ENCODE measurements at places on chromosomes 2 and 18. TPM values are rescaled to one million over a fixed set of nuclear protein-coding genes. Genes with fewer than 3 reads are reported as not detected.

STK36 gene
- total RNA-seq: 11.3 TPM

LINC00305 gene
- total RNA-seq: not detected

ACVR1C gene
- total RNA-seq: 0.93 TPM

LRRTM4 gene
- not detected for total RNA-seq

CDK15 gene
- total RNA-seq: 0.90 TPM

INO80C gene
- 1.8 TPM for total RNA-seq

POTEJ gene
- not detected for total RNA-seq

RFX8 gene
- not detected for total RNA-seq

SGPP2 gene
- total RNA-seq: not detected

ANKRD62 gene
- 0.29 TPM for total RNA-seq

OSGEPL1 gene
- 32.3 TPM for total RNA-seq

RGPD3 gene
- total RNA-seq: not detected

SLC14A1 gene
- not detected for total RNA-seq

ERBB4 gene
- total RNA-seq: 0.32 TPM

GREB1 gene
- total RNA-seq: 57.6 TPM

TIA1 gene
- 78.0 TPM for total RNA-seq

NEU4 gene
- total RNA-seq: not detected

SERPINB10 gene
- 1.2 TPM for total RNA-seq

TMEFF2 gene
- total RNA-seq: 0.03 TPM

DHRS9 gene
- total RNA-seq: not detected

ARMC9 gene
- total RNA-seq: 23.0 TPM

FTCDNL1 gene
- 5.6 TPM for total RNA-seq

CNNM4 gene
- total RNA-seq: 1.7 TPM

ZNF804A gene
- not detected for total RNA-seq

RAB27B gene
- total RNA-seq: not detected

FZD7 gene
- 12.7 TPM for total RNA-seq

SP3 gene
- 63.4 TPM for total RNA-seq

TIGD1 gene
- 4.1 TPM for total RNA-seq

BCL2L11 gene
- total RNA-seq: 5.2 TPM

STRADB gene
- total RNA-seq: 64.2 TPM
